AG08395 (cell line): ENCODE measurements at places on chromosomes 4 and X.

DNA sequence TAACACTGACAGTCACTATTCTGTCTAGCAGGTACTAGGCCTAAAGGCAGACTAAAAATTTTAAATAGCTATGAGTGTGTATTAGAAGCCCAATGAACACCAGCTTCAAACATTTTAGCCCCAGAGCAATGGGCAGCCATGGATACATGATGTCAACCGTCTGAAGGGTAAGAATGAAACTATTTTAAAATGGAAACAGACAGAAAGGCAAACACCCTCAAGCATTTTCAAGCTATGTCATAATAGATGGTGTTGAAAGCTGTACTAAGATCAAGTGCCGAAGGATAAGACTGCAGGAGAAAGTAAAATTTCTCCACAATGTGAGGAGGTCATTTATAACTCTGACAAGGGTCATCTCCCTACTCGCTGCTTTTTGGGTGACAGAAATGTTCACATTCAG is 225.0 kb downstream of the COL25A1 start:
- DNase-seq: no peak

- no peak for DNase-seq
Observed at GRCh38 chrX:34612036-34612435, 45.0 kb downstream of the TMEM47 start.

DNA sequence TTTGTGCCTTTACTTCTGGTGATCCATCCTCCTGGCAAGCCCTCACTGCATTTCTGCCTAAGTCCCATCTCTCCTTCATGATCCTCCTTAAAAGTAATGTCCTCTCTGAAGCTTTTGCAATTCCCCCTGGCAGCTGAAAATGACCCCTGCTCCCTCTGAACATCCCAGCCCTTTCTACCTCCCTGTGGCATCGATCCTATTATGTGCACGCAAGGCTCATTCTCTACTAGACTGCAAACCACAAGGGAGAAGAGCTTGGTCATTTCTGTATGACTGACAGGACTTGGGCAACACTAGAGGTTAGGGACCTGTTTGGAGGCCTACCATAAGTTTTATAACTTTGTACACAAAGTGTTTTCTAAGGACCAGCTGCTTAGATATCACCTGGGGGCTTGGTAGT is 50.8 kb upstream of the RAP2C start:
- DNase-seq: no peak

DNA sequence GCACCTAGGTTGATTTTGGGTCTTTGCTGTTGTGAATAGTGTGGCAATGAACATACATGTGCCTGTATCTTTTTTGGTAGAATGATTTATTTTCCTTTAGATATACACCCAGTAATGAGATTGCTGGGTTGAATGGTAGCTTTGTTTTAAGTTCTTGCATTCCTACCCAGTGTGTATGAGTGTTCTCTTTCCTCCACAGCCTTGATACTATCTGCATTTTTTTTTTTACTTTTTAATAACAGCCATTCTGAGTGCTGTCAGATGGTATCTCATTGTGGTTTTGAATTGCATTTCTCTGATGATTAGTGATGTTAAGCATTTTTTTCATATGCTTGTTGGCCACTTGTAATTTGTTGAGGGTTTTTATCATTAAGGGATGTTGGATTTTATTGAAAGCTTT is 351.8 kb upstream of the GNPDA2 start:
- DNase-seq: no peak
